ENCODE measurements at places on chromosomes 2 and 18. TPM values are rescaled to one million over a fixed set of nuclear protein-coding genes. Genes with fewer than 3 reads are reported as not detected.

The SLC9A4 gene
- not detected for total RNA-seq

The COL3A1 gene
- total RNA-seq: 115 TPM

The SGPP2 gene
- total RNA-seq: not detected

The LGALSL gene
- 25.6 TPM for total RNA-seq

The CLIP4 gene
- total RNA-seq: 103 TPM

The CCBE1 gene
- total RNA-seq: 2.6 TPM

The INHA gene
- total RNA-seq: 1.5 TPM

The DOK6 gene
- 10.8 TPM for total RNA-seq

The DSG1 gene
- total RNA-seq: not detected

The TOGARAM2 gene
- 0.68 TPM for total RNA-seq

The IL1RL2 gene
- total RNA-seq: 0.17 TPM

The CSRNP3 gene
- total RNA-seq: 0.51 TPM

The OSR1 gene
- total RNA-seq: 4.1 TPM

The NT5DC4 gene
- not detected for total RNA-seq

The KIF1A gene
- not detected for total RNA-seq

The HOXD13 gene
- not detected for total RNA-seq

The WDR75 gene
- 44.8 TPM for total RNA-seq

The FABP1 gene
- total RNA-seq: not detected

The MAP4K4 gene
- total RNA-seq: 79.3 TPM

The CYBRD1 gene
- total RNA-seq: 502 TPM

The EHBP1 gene
- total RNA-seq: 90.5 TPM

The MOGAT1 gene
- not detected for total RNA-seq

The NAGK gene
- 169 TPM for total RNA-seq

Measured in subcutaneous adipose tissue (tissue), 4 donors.